CD8-positive, alpha-beta T cell (primary cell): ENCODE measurements at places on chromosomes 2 and 18.

- peak; percentile 28 for DNase-seq
Observed at GRCh38 chr2:105546628-105546974, 147.8 kb upstream of the FHL2 start.

GRCh38 chr18:79211844-79212243 is 142.7 kb downstream of the ATP9B start:
- no peak for DNase-seq

DNA sequence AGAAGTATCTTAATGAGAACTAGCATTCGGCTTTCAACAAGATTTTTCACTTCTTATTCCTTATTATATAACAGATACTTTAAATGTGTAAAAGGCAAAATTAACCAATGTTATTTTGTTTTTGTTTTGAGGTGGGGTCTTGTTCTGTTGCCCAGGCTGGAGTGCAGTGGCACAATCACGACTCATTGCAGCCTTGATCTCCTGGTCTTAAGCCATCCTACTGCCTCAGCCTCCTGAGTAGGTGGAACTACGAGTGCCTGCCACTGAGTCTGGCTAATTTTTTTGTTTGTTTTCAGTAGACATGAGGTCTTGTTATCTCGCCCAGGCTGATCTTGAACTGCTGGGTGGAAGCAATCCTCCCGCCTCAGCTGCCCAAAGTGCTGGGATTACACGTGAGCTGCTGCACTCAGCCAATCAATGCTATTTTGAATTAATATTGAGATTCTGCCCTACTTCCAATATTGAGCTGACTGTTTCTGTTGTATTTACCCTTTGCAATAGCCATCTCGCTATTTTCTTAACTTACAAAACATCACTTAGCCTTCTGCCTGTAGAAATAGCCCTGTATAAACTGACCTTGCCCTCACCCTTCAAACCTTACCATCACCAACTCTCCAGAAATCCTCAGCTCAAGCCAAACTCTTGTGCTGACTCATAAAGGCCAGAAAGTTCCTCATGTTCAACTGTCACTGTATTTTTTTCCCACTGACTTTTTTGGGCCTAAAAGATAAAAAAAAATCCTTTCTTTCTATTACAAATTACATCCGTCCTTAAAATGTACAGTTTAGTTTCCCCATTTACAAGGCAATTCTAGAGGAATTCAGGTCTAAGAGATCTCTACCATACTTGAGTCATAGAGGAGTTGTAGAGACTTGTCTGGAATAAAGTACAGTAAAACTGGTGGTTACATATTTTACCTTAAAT is 94.3 kb downstream of the OLA1 start:
- DNase-seq = no peak

DNA sequence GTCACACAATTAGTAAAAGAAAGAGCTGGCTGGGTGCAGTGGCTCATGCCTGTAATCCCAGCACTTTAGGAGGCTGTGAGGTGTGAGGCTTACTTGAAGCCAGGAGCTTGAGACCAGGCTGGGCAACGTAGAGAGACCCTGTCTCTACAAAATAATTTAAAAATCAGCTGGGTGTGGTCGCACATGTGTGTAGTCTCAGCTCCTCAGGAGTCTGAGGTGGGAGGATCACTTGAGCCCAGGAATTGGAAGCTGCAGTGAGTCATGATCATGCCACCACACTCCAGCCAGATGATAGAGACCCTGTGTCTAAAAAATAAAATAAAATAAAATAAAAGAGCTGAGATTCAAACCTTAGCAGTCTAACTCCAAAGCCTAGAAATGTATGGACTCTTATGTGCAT is 39.0 kb upstream of the NEDD4L start:
- DNase-seq = no peak

- DNase-seq = no peak
Observed at GRCh38 chr2:229164545-229165249, 106.4 kb downstream of the PID1 start.

- DNase-seq = no peak
Observed at GRCh38 chr2:37792366-37792765, 120.9 kb upstream of the CDC42EP3 start.

- no peak for DNase-seq
Observed at GRCh38 chr18:79278896-79279295, 116.8 kb upstream of the NFATC1 start.

DNA sequence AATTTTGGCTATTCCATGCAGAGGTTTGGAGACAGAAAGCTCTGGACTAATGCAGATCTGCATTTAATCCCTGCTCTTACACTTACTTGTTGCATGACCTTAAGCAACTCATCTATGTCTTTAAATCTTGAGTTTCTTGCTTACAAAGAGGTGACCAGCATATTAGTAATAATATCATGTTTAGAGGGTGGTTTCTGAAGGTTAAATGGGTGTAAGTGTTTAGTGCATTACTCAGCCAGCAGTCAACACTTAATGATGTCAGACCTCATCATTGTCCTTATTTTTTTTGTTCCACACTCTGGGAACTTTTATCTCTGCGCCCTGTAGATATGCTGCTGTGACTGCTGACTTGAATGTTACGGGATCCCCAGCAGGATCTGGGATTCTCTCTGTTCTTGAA is 1.7 kb downstream of the IL1RL1 start:
- DNase-seq = no peak

DNA sequence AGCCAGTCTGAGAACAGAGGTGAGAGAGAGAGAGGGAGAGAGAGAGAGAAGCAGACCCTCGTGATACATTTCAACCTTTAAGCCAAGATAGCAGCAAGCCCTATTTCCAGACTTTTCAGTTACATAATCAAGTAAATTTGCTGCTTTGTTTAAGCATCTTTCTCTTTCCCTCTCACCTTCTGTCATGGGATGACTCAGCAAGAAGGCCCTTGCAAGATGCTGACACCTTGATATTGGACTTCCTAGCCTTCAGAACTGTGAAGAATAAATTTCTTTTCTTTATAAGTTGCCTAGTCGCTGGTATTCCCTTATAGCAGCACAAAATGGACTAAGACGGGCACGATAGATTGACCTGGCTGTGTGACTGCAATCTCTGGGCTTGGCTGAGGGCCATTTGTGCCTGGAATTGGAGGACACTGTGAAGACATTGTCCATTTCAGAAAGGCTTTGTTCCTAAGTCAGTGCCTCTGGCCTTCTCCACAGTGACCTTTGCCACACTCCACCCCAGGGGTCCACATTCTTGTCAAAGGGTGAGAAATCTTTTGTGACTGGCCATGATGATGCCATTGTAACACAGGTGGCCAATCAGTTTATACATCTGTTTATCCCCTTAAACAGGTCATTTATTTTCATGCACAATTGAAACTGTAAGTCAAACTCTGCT is 51.3 kb upstream of the ITSN2 start:
- no peak for DNase-seq

- no peak for DNase-seq
Observed at GRCh38 chr2:23850564-23851256, 76.2 kb downstream of the ATAD2B start.

DNA sequence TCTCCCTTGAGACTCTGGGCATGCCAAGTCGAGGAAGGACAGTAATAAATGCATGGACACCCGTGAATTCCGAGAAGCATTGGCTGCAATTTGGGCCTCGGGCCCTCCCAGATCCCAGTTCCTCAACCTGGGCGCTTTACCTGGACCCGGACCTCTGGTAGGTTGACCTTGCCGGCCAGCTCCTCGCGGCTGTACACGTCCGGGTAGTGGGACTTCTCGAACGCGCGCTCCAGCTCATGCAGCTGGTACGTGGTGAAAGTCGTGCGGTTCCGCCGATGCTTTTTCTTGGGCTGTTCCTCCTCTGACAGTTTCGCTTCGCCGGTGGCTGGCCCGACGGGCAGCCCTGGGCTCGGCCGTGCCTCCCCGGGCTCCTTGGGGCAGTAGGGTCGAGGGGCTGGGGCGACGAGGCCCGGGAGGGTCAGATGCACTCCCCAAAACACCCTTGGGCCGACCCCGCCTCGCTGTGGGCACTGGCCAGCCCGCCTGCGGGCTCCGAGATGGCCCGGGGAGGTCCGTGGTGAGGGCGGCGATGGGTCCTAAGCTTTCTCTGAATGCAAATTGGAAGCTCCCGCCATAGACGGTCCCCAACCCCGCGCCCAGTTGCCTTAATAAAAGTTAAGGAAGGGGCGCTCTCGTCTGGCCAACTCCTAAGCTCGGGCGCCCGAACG is 899 bp downstream of the RAX start:
- DNase-seq = no peak

DNA sequence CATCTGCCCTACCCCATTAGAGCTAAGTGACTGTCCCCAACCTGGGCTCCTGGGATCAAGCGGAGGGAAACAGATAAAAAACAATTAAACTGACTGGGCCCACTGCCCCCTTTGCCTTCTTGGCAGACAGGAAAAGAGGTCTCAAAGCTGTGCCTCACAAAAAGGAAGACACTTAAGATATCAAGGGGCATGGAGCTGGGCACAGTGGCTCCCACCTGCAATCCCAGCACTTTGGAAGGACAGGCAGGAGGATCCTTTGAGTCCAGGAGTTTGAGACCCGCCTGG is 75.2 kb upstream of the SP3 start:
- no peak for DNase-seq

DNA sequence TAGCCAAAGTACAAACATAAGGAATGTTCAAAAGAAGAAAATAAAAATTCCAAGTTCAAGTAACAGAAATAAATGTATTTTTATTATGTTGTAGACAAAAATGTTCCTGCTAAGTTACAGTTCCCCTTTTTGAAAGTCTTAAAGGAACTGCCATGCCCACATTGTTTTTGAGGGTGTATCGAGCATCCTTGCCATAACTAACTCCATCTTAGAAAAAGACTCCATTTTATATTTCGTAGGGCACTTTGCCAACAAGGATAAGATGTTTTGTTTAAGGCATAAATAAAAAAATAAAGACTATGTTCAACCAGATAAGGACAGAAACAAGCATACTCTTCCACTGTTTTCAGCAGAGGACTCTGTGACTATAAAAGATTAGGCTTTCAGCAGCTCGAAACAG is 67.3 kb downstream of the TMEM237 start:
- no peak for DNase-seq

DNA sequence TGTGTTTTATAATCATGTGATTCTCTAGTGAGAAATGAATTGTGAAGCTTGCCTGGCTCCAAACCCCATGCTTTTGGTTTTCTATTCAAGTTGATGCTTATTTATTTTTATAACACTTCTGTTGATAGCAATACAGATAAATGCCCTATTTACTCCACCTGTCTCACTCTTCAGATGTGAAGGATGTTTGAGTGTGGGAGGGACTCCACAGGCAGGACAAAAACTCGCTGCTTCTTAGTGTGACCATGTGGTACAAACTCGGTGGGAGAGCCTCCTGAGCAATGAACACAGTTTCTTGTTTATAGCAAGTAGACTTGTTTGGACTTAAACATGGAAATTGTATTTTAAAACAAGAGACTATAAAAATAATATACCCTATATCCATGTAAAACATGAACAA is 219.7 kb downstream of the GULP1 start:
- DNase-seq = no peak
